ENCODE measurements at places on chromosomes 13 and 19.

- no peak for DNase-seq
Observed at GRCh38 chr13:109672545-109672944, 113.8 kb downstream of the IRS2 start.

DNA sequence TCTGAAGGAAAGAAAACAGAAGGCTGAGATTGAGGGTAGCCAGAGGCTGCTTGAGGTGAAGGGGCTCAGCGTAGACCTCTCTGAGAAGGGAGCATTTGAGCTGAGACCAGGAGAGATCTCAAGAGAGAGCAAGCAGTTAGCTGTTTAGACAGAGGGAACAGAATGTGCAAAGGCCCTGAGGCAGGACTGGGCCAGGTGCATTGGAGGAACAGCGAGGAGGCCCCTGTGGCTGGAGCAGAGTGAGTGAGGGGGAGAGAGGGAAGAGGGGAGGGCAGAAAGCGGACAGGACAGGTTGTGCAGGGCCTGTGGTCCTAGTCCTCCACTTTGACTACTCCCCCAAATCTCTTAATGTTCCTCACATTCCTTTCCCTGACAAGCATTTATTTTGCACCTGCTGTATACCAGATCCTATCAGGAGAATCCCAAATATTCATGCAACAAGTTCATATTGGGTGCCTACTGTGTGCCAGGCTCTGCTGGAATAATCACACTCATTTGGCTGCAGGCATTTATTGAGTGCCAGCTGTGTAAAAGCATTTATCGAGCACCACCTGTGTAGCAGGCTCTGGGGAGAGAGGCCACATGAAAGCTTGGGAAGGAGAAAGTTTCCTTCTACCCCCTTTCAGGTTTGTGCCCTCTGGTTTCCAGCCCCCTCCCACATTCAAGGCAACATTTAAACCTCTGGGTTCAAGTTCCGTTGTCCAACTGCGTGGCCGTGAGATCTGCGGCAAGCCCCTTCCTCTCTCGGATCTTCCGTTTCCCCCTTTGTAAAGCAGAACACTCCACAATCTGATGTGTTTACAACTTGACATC lies 36.5 kb downstream of the NFIC start:
- DNase-seq, result no peak

- DNase-seq, result peak; percentile 60
Observed at GRCh38 chr13:33642374-33643065, 175.4 kb upstream of the RFC3 start.

DNA sequence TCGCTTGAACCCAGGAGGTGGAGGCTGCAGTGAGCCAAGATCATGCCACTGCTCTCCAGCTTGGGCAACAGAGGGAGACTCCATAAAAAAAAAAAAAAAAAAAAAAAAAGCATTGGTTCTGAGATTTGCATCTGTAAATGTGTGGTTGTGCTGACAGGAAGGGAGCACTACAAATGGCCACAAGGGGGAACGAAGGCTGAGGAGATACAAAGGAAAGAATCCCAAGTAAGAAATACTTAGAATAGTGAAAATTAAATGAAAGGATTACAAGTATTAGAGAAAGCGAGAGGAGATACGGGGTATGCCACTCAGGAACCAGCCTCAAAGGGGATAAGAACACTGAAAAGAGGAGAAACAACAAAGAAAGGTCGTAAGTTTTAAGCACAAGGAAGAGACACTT lies 284.9 kb downstream of the KLF12 start:
- DNase-seq, result no peak

DNA sequence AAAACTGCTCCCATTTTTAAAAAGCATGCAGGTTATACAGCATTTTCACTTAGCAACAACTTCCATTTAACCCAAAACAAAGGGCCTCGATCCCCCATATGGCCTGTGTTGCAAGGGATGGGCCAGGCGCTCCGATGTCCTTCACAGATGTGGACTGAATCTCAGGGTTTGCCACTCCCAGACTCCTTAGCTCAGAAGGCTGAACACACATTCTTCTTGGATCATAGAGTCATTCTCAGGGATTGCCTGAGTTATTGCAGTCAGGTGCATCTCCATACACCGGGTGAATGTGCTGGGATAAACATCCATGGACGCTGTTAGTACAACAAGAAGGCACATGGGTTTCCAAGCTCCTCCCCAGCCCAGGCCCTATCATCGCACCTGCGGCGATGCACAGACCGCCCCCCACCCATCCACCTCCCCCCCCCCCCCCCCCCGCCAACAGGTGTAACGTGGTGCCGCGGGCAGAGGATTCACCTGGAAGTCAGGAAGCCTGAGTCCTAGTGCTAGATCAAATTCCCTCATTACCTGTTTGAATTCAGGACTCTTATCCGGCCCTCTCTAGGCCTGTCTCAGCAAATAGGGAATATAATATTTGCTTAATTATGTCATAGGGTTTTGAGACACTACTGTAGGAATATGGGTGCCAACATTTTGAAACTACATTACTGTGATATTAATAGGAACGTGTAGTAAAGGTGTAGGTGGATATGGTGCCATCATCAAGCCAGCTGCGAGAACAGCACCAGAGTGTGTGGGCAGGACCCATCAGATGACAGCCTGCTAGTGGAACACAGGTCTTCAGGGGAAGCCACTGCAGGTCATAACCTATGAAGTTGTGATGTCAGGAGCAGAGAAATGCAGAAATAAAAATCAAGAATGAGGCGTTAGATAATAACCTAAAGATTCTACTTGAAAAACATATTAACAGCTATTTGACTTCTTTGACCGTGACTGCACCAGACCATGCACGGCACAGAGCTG lies 110.9 kb downstream of the SACS start:
- no peak for DNase-seq

- no peak for DNase-seq
Observed at GRCh38 chr13:65336916-65337315, 1893.2 kb downstream of the PCDH9 start.

DNA sequence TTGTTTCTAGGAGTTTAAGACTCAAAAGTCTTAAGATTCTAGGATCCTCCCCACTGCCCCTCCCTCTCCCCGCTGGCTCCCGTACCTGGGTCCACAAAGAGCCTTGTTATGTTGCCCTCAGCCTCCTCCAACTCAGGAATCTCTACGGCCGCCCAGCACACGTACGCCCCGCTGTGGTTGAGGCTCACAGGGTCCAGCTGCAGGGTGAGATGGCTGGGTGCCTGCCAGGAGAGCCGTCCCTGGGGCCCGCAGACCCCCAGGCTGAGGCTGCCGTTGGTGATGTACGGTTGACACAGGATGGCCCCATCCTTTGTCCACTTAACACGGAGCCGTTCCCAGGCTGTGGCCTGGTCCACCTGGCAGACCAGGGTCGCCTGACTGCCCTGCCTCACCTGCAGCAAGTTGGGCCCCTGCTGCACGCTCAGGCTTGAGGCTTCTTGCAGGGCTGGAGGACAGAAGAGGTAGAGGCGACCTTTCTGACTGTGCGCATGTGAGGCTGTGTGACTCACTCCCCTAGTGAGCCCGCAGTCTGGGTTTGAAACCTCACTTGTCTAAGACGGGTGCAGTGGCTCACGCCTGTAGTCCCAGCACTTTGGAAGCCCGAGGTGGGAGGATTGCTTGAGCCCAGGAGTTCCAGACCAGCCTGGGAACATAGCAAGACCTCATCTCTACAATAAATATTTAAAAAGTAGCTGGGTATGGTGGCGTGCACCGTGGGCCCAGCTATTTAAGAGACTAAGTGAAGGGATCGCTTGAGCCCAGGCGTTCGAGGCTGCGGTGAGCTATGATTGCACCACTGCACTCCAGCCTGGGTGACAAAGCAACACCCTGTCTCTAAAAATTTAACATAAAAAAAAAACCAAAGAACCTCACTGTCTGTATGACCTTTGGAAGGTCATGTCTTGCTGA lies 4.0 kb downstream of the TMIGD2 start:
- no peak for DNase-seq

- no peak for DNase-seq
Observed at GRCh38 chr19:3478409-3479176, 1.7 kb downstream of the SMIM24 start.

- DNase-seq, result peak; percentile 71
Observed at GRCh38 chr13:44306371-44307192, 67.0 kb upstream of the SERP2 start.

DNA sequence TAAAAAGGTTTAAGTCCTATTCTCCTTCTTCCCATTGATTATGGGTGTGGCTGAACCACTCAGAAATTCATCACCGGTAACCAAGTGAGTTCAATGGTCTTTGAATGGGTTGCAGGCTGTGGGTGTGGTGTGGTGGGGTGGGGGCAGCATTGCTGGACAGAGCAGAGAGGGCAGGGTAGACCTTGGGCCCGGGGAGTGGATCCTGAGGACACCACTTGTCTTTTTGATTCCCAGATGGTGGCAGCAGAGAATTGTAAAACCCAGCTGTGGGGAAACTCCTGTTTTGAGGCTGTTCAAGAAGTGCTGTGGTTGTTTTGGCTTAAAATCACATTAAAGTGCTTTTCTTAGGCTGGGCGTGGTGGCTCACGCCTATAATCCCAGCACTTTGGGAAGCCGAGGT lies 45.8 kb upstream of the RGCC start:
- no peak for DNase-seq

DNA sequence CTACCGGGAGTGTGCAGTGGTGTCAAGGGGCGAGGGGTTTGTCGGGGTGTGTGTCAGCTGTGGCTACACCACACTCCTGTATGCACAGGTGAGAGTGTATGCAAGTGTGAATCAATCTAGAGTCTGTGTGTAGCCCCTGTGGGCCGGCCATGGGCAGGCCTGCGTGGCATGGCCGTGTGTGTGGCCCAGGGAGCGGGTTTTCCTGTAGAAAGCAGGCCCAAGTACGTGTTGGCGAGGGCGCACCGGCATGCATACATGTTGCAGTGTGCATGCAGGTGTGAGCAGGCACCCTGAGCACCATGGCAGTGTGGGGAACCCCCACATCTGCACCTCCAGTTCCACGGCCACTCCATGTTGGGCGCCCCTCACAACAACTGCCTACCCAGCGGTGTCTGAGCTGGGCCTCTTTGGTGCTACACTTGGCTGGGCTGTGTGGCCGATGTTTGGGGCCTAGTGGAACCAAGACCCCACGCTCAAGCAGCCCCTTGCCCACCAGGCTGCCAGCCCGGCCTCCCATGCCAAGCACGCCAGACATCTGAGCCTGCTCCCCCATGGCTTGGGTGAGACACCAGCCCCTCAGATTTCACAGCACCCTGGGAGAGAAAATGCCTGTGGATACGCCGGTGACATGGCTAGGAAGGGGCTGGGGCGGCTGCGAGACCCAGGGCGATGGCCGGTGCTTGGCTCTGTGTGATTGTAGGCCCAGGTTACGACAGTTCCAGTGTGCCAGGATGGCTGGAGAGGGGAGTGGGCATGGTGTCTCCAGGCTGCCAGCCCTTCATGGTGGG lies 2.1 kb downstream of the NFIX start:
- DNase-seq, result no peak

GRCh38 chr19:4144666-4145249 lies 8.7 kb upstream of the CREB3L3 start:
- no peak for DNase-seq

DNA sequence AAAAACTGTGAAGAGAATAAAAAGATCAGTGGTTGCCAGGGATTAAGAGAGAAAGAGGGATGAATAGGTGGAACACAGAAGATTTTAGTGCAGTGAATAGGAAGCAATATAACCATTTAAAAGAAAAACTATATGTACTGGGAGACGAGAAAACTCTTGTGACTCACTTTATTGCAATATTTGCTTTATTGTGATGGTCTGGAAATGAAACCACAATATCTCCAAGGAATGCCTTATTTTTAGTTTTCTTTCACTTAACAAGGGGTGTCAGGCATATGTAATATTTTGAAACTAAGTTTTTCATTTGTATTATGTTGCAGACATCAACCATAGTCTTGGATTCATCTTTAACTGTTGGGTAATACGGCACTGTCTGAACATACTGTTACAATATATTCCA lies 1308.2 kb downstream of the PCDH9 start:
- DNase-seq, result no peak

GRCh38 chr19:7188698-7189629 lies 105.2 kb downstream of the INSR start:
- no peak for DNase-seq

All from right kidney (tissue), 9 donors.